Astrocyte of the cerebellum (primary cell): ENCODE measurements at places on chromosomes 13 and 19.

DNA sequence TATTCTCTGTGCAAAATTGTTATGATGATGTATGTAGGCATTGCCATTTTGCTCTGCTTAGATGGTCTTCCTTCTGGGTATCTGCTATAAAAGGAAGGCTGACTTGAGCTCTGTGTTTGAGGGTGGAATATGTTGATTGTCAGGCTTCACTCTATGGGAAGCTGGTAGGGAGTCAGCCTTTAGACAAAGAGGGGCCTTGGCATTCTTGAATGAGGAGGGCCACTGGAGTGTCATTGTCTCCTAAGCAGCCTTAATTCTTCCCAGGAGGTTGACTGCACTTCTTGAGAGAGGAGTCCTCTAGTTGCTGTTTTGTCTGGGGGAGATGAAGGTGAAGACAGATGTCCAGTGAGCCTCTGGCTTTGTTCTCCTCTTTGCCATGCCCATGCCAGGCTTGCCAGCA, 266.8 kb downstream of the KCNRG start:
- no peak for DNase-seq

- DNase-seq, result no peak
Measured at GRCh38 chr19:49182848-49183375, 25.3 kb downstream of the TRPM4 start.

DNA sequence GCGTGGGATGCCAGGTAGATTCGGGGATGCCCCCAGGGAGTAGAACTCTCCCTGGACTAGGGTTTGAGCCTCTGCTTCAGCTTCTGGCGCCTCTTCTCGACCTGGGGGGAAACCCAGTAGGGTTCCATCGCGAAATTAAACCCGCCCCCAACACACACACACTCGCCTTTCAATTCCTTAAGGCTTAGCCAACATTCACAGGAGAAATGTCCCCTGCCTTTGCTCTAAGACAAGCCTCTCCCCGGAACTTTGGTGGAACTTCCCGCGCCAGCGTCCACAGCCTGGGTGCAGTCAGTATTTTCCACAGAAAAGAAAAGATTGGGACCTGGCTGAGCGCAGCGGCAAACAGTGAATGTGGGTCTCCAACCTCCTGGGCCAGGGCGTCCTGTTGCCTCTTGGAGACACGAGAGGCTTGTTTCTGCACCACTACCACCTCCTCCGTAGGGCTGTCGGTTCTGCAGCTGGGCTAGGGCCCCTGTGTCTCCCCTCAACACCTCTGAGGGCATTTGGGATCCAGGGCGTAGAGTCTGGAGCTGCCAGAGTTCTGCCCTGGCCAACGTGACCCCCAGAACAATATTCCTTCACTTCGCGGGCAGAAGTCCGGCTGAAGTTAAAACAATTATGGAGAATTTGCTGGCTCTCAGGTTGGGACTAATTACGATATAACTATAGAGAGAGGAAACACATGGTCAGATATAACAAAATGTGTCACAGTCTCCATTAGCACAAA, 3.2 kb downstream of the PDX1 start:
- no peak for DNase-seq

DNA sequence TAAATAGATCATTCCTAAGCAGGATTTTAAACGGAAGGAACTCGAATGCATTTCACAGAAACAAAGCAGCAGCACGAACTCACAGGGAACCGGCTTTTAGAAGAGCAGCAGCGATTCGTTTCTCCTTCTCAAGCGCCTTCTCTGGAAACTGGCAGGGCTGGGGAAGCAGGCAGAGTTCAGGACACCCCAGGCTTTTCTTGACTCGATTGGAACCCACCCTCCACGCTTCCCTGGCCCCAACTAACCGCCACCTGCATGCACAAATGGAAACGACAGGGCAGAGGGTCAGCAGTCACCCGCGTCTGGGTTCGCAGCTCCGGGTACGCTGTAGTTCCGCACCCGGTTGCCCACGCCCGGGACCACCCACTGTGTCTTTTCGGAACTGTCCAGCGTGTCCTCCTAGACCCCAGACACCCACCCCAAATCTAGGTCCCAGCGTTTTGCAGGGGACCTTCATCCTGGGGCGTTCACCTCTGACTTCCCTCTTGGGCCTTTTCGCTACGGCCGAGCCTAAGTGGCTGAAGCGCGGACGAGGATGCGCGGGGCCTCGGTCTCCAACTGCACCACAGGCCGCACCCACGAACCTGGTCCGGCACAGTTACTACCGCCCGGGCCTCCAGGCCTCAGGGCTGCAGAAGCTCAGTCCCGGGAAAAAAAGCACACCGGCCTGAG, 500 bp downstream of the ZFP30 start:
- peak; percentile 6 for DNase-seq

GRCh38 chr19:35118268-35119020, 2.8 kb downstream of the FXYD3 start:
- no peak for DNase-seq

DNA sequence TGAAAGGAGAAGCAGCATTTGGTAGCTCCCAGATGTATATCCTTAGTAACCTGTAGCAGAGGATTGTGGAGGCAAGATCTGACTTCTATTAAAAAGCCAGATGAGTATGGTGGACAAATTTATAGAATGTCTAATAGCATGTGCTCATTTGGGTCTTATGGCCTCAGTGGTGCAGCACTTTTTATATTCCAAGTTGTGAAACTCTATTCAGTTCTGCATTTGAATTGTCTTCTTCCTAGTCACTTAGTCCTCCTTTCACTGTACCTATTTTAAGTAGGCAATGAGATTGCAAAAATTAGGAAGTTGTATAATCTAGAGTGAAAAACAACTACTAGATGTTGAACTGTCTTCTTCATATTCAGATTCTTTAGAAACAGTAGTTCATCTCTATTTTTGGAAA, 412.5 kb upstream of the PCDH9 start:
- DNase-seq, result no peak

GRCh38 chr19:49125025-49125731, 5.8 kb downstream of the PPFIA3 start:
- no peak for DNase-seq

DNA sequence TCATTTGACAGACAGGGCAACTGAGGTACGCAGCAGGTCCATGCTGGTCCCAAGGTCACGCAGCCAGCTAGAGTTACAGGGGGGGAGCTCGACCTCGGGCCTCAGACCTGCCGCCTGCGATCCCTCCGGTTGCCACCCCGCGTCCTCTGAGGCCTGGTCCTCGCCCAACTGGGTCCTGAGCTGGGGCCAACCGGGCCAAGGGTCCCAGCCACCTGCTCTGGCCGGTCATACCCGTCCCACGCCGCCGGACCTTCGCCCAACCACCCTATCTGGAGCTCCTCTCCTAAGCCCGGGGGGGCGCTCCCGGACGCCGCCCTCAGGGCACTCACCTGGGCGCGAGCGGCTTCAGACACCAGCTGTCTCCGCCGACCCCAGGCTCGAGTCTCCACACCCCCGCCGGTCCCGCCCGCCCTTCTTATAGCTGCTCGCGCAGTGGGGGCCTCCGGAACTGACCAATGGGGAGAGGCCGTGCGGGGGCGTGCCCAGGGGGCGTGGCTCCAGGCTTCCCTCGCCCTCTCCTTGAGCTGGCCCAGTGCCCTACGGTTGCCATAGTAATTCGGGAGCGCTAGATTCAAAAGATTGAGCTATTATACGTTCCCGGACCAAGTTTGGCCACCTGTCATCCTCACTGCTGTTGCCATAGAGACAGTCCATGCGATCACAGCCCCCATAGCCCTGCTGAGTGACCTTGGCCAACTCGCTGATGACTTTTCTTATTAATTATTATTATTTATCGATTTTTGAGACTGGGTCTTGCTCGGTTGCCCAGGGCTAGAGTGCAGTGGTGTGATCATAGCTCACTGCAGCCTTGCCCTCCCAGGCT, at the start of gene PLIN5:
Gene PLIN5, minus strand, starts transcription at position 389 of the 823 bp plus-strand sequence. CDS start 1,150 bp downstream, outside the sequence.
- no peak for DNase-seq

DNA sequence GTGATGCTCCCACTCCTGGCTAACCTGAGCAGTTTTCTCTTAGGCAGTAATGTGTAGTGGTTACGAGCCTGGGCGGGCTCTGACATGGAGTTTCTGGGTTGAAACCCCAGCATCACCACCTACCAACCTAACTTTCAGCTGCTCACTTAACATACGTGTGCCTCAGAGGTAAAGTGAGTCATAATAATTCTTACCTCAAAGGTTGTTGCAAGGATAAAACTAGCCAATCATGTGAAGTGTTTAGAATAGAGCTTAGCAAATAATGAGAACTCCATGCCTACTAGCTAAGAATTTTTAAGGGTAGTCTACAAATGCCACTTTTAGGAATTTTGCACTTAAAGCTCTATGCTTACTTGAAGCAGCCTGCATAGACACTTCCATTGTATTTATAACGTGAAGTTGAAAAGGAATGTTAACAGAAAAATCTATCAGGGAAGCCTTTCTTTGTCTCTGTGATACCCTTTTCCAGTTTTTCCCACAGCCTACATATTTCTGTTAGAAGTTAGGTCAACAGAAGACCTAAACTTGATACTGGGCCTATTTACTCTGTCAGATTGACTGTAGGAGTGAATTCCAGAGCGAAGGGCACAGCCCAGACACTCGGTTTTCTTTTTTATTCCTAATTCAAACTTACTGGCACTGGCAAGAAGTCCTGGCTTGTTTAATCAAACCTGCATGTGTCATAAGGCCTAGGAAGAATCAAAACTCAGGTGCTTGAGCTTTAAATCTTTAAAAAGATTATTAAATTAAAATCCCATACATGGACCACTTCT, 90.7 kb downstream of the FREM2 start:
- no peak for DNase-seq

DNA sequence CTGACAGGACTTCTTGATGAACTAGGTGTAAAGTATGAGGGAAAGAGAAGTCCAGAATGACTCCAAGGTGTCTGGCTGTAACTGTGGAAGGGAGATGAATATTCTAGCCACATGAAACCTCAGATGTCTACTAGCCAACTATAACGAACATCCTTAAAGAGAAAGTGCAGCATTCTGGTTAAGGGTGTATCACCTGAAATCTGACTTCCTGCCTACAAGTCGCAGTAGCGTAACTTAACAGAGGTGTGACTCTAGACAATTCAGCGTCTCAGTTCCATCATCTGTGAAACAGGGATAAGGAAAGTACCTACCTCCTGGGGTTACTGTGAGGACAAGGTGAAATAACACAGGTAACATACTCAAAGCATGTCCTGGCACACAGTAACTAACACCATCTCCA, 145.7 kb upstream of the FBXL3 start:
- DNase-seq, result no peak

GRCh38 chr19:48501494-48502349, 9.9 kb downstream of the LMTK3 start:
- no peak for DNase-seq

DNA sequence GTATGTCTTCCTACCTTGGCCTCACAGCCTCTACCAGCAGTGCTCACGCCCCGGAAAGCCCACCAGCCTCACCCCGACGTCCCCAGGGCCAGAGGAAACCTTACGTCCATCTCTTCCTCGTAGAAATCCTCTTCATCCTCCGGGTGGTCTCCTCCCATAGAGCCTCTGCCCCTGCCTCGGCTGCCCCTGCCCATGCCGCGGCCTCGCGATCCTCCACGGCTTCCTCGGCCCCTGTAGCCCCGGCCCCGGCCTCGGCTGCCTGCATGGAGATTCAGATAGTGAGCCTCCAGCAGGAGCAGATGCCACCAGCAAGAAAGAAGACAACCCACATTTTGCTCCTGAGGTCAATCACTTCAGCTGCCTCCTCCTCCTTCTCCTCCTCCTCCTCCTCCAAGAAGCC, 27.3 kb downstream of the ZC3H4 start:
- no peak for DNase-seq

- DNase-seq, result no peak
Measured at GRCh38 chr13:84500016-84500415, 617.7 kb upstream of the SLITRK1 start.

DNA sequence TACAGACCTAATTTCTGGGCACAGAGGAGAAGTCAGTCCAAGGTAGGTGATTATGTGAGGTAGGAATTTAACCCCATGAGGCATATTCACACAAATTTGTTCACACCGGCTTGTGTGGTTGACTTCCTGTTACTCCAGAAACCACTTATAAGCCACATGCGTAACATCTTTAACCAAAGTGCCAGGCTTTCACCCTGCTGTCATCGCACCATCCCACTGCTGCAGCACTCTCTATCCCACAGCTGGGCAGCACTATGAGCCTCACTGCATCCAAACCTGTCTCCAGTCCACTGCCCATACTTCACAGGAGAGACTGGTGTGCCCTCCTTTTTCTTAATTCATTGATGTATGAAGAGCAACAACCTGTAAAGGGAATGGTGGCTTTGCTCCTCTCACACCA, 128.2 kb upstream of the ARGLU1 start:
- no peak for DNase-seq

GRCh38 chr13:77838271-77838670, 80.4 kb downstream of the EDNRB start:
- no peak for DNase-seq

- DNase-seq, result no peak
Measured at GRCh38 chr19:7349961-7350711, 1.4 kb downstream of the ARHGEF18 start.

GRCh38 chr19:34618410-34618809, 58.5 kb downstream of the SCGB2B2 start:
- no peak for DNase-seq

- DNase-seq, result no peak
Measured at GRCh38 chr13:96743296-96744089, 250.8 kb downstream of the OXGR1 start.

DNA sequence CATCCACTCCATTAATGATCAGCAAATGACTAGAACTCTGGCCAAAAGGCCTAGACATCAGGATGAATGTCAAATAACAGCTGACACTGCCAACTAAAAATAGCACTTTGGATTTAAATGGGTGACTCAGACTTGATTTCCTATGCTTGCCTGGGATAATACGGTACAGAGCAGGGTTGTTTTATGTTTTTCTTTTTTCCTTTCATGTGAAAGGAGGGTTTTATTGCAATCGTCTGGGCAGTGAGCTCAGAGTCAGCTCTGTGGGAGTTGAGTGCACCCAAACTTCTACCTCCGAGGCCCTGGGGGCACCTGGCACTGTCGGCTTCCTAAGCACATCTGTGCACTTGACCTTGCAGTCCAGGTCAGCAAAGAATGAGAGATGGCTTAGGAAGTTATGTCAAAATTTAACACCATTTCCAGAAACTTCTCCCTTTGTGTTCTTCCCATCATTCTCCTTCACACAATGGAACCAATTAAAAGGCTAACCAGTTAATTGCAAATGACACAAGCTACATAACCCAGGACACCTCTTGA, 134.1 kb downstream of the LACC1 start:
- DNase-seq, result no peak
